ENCODE measurements at places on chromosomes 13 and 19. TPM values are rescaled to one million over a fixed set of nuclear protein-coding genes. Genes with fewer than 3 reads are reported as not detected.

The NOVA2 gene
- 2.7 TPM for total RNA-seq

The PSG6 gene
- not detected for total RNA-seq

The C19orf67 gene
- total RNA-seq: not detected

The WDR88 gene
- 0.18 TPM for total RNA-seq

The NLRP5 gene
- total RNA-seq: not detected

The ZNF677 gene
- 33.0 TPM for total RNA-seq

The CYP2A7 gene
- not detected for total RNA-seq

The ANGPTL8 gene
- total RNA-seq: 2.6 TPM

The CCL25 gene
- not detected for total RNA-seq

The HSPB6 gene
- 51.6 TPM for total RNA-seq

The FBXO27 gene
- 2.7 TPM for total RNA-seq

The GFY gene
- not detected for total RNA-seq

The PSG3 gene
- total RNA-seq: not detected

The XAB2 gene
- 61.0 TPM for total RNA-seq

The RXFP2 gene
- total RNA-seq: 0.41 TPM

The ANKLE1 gene
- 2.6 TPM for total RNA-seq

The SOHLH2 gene
- 0.18 TPM for total RNA-seq

The ANGPTL4 gene
- total RNA-seq: 5.0 TPM

The CAPNS1 gene
- 217 TPM for total RNA-seq

The SLC15A1 gene
- 6.2 TPM for total RNA-seq

The NAPSA gene
- total RNA-seq: 6.8 TPM

The CDC42EP5 gene
- total RNA-seq: 35.3 TPM

The AMER2 gene
- 0.35 TPM for total RNA-seq

The NANOS3 gene
- total RNA-seq: not detected

The TCF3 gene
- 80.4 TPM for total RNA-seq

The WDR87 gene
- not detected for total RNA-seq

The DKKL1 gene
- total RNA-seq: 1.5 TPM

The KLK4 gene
- total RNA-seq: not detected

The FPR1 gene
- total RNA-seq: 13.1 TPM

The KATNAL1 gene
- total RNA-seq: 14.1 TPM

The BEST2 gene
- not detected for total RNA-seq

The SLAIN1 gene
- total RNA-seq: 14.8 TPM

The GGACT gene
- total RNA-seq: 7.8 TPM

The OSCAR gene
- total RNA-seq: 1.3 TPM

The C5AR2 gene
- 2.3 TPM for total RNA-seq

The ZNF439 gene
- 15.8 TPM for total RNA-seq

The POU2F2 gene
- total RNA-seq: 0.70 TPM

The PCSK4 gene
- total RNA-seq: 9.4 TPM
